ENCODE measurements at places on chromosomes 6 and 20.
A peak's percentile ranks its signal among the peaks of the same experiment; 100 is the strongest.

DNA sequence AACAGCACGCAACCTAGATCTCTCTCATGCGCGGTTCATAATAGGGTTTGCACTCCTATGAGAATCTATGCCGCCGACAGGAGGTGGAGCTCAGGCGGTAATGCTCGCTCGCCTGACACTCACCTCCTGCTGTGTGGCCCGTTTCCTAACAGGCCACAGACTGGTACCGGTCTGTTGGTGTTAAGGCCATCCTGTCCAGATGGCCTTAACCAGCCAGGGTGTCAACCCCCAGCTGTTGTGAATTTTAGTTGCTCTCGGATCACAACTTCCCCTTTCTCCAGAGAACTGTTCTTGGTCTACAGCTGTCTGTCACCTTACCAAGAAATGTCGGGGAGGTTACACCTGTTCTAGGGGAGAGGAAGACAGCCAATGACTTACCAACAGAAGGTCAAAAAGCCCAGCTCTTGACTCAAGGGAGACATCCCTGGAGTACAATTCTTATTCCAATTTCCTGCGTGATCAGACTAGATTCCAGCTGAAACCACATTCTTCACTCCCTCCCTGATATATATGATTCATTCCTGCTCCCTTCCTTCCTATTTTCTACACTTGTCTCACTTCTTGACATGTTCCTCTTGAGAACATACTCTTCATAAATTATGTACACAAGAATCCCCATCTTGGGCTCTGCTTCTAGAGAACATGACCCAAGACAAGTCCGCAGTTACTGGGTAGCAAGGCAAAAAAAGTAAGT, 23.1 kb upstream of the DNAAF9 start:
- DNase-seq = no peak

DNA sequence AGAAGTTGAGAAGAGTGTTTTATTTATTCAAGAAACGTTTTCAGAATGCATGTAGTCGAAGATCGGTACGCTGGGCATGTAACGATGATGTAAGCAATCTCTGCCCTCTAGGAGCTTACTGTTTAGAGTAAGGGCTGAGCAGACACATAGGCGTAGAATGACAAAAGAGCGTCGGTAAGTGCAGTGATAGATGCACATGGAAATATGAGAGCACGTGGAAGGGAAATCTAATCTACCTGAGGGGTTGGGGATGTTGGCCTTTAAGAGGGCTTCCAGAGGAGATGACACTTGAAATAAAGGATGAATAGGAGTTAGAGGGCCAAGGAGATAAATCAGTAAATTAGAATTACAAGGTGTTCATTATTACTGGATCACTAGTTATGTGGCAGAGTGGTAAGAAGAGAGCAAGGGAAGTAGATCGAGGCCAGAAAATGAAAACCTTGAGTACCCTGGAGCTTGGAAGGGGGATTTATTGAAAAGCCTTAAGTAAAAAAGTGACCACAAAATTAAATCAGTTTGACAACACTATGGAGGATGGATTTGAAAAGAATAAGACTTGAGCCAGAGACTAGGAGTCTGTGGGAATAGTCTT, 782 bp downstream of the TRMT11 start:
- DNase-seq = no peak

DNA sequence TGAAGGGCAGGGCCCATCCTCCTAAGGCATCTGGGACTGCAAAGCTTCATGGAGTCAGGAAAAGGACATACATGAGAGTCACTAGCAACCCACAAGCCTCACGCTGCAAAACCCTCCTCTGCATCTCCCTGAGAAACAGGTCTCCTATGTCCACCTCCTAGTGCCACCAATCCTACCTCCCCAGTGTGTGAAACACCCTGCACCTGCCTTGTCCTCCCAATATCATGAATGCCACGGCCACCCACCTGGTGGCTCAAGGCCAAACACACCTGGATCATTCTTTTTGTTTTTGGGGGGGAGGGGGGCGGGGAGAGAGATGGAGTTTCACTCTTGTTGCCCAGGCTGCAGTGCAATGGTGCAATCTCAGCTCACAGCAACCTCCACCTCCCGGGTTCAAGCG, 90.5 kb downstream of the ZMYND8 start:
- no peak for DNase-seq

DNA sequence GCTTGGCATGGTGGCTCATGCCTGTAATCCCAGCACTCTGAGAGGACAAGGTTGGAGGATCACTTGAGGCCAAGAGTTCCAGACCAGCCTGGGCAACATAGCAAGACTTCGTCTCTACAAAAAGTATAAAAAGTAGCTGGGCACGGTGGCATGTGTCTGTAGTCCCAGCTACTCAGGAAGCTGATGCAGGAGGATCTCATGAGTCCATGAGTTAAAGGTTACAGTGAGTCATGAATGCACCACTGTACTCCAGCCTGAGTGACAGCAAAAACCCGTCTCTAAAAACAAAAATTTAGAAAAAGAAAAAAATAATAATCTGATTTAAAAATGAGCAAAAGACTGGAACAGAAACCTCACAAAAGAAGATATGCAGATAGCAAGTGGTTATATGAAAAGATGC, 279.7 kb downstream of the RNGTT start:
- DNase-seq = no peak

DNA sequence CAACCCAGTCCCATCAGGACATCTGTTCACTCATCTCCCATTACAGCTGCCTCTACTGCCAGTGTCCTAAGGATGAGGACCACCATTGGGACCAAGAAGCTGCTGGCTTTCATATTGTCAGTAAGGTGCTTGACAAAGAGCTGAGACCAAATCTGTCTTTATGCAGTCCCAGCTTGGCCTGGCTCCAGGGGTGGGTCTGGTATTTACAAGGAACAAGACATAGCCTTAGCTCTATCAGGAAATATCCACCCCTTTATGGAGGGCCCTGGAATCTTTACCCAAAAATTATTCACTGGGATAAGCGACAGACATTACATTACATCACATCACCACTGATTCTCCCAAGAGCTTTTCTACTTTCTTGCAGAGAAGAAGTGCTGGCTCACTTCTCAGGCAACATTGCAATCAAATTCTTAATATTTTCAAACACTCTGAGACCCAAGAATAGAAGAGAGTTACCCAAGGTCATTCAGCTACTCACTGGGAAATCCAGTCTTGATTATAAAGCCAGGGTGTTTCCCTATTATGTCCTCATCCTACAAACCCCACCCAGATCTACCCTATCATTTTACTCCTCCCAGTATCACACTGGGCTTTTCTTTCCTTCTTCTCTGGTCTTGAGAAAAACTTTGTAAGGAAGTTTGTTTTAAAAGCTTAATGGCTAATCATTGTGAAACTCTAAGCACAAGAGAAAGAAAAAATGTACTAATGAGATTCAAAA, 11.5 kb upstream of the PI3 start:
- DNase-seq = no peak

- no peak for DNase-seq
Measured at GRCh38 chr6:158906926-158907325, 87.8 kb upstream of the EZR start.

GRCh38 chr6:166541366-166541765, 45.1 kb downstream of the RAMACL start:
- DNase-seq = no peak

DNA sequence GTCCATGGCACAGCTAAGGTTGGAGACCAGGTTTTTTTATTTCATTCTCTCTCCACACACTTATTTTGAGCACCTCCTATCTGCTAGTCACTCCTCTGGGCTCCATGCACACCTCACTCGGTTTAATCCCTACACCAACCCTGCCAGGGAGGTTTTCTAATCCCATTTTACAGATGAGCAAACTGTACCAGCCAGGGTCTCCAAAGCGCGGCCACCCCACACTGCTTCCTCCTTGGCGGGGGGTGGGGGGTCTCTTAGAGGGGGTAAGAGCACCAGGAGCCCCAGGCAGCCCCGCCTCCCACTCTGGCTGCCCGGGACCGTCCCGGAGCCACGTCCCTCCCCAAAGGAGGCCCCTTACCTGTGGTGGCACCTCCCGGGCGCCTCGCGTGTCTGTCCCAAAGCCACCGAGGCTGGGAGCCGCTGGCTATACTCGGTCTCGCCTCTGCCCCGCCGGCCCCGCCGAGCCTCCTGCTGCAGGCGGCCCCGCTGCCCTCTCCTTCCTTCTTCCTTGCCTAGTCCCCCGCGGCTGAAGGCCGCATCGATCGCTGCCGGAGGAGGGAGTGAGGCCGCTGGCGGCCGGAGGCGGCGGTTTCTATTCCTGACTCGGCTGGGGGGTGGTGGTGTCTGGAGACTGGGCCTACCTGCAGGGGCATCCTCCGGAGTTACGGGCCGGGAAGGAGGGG, at the start of gene KCNS1:
KCNS1 (minus strand) TSS at position 565 of the 683 bp plus-strand sequence. CDS start 1,891 bp downstream, outside the sequence.
- DNase-seq = no peak

- DNase-seq = peak; percentile 73
Measured at GRCh38 chr6:25050356-25050755, 114.6 kb upstream of the RIPOR2 start.

- DNase-seq = no peak
Measured at GRCh38 chr6:116512734-116513133, 1.3 kb downstream of the CALHM5 start.

DNA sequence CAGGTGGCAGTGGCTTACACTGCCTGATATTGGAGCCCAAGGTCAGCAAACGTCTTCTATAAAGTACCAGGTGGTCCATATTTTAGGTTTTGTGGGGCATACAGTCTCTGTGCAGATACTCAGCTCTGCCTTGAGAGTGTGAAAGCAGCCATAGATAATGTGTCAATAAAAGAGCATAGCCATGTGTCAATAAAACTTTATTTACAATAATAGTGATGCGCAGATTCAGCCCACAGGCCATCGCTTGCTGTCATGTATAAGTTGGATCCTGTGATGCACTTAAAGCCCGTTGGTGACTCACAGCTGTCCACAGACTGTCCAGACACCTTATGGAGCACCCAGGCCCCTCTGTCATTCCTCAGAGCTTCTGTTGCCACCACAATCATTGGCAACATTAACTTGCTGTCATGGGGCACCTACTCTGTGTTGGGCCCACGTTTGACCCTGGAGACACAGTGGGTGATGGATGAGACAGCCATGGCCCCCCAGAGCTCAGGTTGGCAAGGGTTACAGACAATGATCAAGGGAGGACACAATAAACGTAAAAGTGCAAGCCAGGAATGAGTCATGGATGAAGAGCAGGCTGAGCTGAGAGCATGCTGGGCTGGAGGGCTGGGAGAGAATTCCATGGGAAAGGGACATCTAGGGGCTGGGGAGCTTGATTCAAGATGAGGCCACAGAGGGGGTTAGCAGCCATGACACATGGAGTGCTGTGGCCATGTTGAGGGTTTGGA, 173.6 kb downstream of the TAF4 start:
- no peak for DNase-seq

GRCh38 chr20:5180421-5180820, 53.6 kb downstream of the CDS2 start:
- no peak for DNase-seq

DNA sequence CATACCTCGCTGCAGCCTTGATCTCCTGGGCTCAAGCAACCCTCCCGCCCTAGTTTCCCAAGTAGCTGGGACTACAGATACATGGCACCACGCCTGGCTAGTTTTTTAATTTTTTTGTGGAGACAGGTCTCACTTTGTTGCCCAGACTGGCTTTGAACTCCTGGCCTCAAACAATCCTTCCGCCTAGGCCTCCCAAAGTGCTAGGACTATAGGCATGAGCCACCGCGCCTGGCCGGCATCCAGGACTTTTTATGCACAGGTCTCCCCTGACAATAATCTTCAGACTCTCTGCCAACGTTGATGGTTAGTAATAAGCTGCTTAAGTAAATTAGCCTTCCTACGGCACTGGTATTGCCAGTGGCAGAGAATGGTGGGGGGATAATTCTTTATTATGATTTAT, 110.5 kb upstream of the MTHFD1L start:
- DNase-seq = no peak

DNA sequence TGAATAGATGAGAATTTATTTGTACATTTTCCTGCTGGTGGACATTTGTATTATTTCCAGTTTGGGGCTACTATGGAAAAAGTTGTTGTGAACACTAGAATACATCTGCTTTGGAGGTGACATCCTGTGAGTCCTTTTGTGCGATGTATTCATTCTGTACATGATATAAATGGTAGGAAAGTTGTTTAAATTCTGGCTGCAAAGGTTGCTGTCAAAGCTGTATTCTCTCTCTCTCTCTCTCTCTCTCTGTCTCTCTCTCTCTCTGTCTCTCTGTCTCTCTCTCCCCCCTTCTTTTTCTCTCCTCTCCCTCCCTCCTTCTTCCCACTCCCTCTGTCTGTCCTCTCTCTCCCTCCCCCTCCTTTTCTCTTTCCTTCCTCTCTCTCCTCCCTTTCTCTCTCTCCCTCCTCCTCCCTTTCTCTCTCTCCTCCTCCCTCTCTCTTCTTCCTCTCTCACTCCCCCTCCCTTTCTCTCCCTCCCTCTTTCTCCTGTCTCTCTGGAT, 25.3 kb downstream of the SLC13A3 start:
- no peak for DNase-seq

DNA sequence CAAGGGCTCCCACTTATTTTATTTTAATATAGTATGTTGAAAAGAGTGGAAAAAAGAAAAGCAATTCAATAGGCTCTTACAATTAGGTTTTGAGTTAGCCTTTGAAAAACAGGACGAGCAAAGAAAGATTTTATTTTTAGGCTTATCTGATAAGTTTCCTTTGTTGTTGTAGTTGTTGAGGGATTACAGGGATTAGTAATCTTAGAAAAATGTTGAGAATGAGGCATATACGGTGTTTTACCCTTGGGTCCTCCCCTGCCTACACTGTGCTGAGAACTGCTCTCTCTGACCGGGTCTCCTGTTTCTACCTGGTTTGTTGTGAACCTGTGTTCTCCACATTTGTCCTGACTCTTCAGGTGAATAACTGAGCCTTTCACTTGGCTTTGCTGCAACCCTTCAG, 16.7 kb downstream of the TRAPPC3L start:
- no peak for DNase-seq

- DNase-seq = no peak
Measured at GRCh38 chr6:150599199-150600009, at the start of gene PLEKHG1. TSS of gene PLEKHG1 (plus strand) at chr6:150599885. CDS start at chr6:150733682, 133,797 bp downstream.

- DNase-seq = no peak
Measured at GRCh38 chr6:4510906-4511640, 265.1 kb upstream of the CDYL start.

DNA sequence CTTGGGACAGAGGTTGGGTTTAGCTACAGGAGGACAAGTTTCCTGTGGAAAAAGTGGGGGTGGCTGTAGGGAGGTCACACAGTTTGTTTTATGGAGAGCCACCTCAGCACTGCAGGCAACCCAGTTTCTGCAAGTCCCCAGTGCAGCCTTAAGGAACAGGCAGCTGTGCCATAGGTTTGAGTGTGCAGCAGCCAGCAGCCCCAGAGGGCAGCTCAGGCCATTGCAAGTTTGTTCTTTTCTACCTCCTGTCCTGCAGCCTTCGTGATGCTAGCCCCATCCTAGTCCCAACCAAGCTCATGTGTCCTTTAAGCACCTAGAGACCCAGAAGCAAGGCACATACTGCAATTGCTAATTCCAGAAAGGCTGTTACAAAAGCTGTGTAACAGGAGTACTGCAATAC, 58.8 kb downstream of the ZBTB9 start:
- no peak for DNase-seq

GRCh38 chr6:87110636-87111035, 15.7 kb upstream of the CGA start:
- DNase-seq = no peak

- DNase-seq = no peak
Measured at GRCh38 chr6:84785671-84786070, 21.3 kb upstream of the TBX18 start.

- no peak for DNase-seq
Measured at GRCh38 chr6:45988635-45989034, 27.0 kb downstream of the CLIC5 start.
